H54 (cell line): ENCODE measurements at places on chromosomes 12 and 14.

- no peak for DNase-seq
Measured at GRCh38 chr14:100020629-100021028, 44.6 kb upstream of the EVL start.

- DNase-seq: no peak
Measured at GRCh38 chr14:101588990-101589389, 27.7 kb downstream of the DIO3 start.

DNA sequence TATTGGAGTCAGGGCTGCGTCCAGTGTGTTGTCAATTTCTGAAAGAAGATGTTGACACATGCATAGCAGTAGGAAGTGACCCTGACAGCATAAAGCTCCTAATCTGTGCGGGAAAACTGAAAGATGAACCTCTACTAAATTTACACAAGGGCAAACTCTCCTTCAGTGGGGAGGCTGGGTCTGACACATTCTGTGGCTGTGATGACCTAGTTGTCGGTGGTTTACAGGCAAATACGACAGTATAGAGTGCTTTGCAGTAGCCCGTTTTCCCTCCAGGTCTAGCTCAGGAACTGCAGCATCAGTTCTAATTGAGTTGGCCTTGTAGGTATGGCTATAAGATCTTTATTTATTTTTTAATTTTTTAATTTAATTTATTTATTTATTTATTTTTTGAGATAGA lies 14.8 kb upstream of the GABARAPL1 start:
- DNase-seq: no peak

GRCh38 chr14:98592611-98593170 lies 679.3 kb downstream of the BCL11B start:
- no peak for DNase-seq

DNA sequence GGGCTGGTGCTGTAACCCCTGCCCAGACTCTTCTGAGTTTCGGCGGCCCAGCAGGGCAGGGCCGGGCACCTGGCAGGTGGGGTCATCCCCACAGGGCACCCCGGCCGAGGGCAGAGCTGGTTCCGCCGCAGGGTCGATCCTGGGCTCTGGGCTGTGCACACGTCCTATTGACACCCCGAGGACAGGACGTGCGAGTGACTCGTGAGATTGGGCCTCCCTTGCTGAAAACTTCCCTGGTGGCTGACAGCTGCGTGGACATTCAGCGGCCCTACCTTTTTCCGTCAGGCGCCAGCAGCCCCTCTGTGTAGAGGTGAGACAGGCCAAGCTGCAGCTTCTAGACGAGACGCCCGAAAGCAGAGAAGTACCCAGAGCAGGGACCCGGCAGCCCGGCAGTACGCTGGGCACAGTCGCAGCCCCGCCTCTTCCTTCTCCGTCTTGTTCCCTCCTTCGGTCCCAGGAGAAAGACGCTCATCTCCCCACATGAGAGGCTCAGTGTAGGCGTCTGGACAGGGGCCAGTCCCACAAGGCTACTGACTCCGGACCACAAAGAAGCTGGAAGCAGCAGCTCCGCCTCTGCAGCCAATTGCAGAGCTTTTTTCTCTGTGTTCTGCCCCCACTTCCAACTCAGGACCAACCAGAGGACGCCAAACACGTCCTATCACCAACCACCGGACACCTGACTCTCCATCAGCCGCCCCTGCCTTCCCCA lies at the start of gene LRCOL1:
TSS of gene LRCOL1 (minus strand) at position 532 of the 709 bp plus-strand sequence. CDS start 4,331 bp downstream, outside the sequence.
- no peak for DNase-seq

GRCh38 chr12:93673084-93673483 lies 4.1 kb upstream of the CRADD start:
- no peak for DNase-seq

DNA sequence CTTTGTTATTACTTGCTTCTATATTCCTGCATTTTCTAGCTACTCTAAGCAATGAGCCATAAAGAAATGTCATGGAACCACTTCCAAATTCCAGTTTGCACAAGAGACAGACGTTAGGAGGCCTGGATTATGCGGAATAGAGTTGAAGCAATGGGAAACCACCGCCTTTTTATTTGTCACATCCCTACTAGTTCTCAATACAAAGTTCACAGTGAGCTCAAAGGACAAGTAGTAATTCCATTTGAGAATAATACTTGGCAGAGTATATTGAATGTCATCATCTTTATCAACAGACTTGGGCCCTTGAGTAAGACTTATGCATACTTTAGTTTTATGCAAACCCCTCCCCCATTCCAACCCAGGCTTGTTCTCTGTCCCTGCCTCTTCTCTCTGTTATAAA lies 3.7 kb upstream of the SLC15A5 start:
- no peak for DNase-seq

- DNase-seq: no peak
Measured at GRCh38 chr14:68628605-68629310, 164.1 kb downstream of the ZFP36L1 start.

DNA sequence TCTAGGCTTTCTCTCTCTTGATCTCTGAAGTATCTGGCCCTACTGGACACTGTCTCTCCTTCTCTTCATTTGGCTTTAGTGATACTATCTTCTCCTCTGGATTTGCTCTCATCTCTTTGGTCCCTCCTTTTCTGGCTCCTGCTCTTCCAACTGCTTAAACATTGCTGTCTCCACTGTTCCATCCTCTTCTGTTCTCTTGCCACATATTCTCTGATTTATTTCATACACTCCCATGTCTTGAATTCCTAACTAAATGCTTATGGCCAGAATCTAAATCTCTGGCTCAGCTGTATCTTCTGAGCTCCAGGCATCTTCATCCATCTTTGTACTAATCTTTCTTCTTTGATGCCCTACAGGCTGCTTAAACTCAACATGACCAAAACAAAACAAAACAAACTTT lies 25.5 kb upstream of the PCED1B start:
- DNase-seq: no peak

DNA sequence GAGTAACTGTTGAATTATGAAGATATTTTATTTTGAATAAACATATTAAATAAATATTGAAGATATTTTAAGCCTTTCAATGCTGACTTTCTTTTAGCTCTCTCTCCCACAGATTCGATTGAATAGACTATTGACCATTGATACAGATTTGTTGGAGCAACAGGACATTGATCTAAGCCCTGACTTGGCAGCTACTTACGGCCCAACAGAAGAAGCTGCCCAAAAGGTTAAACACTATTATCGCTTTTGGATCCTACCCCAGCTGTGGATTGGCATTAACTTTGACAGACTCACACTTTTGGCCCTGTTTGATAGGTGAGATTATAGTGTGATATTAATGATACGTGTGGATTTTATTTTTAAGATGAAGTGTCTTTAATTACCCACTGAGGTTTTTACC lies 105.6 kb downstream of the PCNX1 start:
- DNase-seq: no peak

- DNase-seq: no peak
Measured at GRCh38 chr14:37515771-37516170, 79.3 kb downstream of the FOXA1 start.

GRCh38 chr12:28517101-28517500 lies 326.8 kb downstream of the CCDC91 start:
- no peak for DNase-seq

- DNase-seq: no peak
Measured at GRCh38 chr12:62767946-62768345, 167.0 kb downstream of the PPM1H start.

- no peak for DNase-seq
Measured at GRCh38 chr14:50233166-50233950, 2.0 kb upstream of the SOS2 start.

DNA sequence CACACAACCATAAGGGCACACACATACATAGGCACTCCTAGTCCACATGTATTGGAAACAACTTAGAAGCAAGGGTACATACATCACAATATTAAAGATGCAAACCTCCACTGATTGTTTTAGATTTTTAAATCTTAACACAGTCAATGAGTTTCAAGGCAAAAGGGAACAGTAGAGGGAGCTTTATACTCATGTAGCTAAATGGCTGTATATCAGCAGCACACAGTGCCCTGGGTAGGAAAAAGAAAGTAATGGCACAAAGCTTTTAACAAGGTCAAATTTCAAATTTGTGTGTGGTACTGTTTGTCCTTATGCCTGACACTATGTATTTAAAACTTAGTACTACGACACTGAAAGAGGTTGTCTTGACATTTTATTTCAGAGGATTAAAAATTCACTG lies 262.0 kb downstream of the MED13L start:
- no peak for DNase-seq

DNA sequence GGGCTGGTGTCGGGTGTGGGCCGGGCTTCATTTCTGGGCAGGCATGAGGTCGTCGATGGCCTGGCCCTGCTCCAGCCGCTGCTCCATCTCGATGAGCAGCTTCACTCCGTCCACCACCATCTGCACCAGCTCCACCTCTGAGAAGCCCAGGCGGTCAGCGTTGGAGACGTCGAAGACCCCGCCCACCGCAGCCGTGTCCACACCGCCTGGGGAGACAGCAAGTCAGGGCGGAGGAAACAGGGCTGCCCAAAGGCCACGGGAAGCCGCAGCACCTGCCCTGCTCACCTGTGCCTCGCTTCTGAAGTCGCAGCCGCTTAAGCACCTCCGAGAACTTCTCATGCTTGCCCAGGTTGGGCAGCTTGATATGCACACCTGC lies 2.8 kb downstream of the CKB start:
- DNase-seq: no peak

- no peak for DNase-seq
Measured at GRCh38 chr12:132366341-132366861, 37.0 kb upstream of the GALNT9 start.

- DNase-seq: no peak
Measured at GRCh38 chr12:93453633-93454032, 11.9 kb upstream of the UBE2N start.

DNA sequence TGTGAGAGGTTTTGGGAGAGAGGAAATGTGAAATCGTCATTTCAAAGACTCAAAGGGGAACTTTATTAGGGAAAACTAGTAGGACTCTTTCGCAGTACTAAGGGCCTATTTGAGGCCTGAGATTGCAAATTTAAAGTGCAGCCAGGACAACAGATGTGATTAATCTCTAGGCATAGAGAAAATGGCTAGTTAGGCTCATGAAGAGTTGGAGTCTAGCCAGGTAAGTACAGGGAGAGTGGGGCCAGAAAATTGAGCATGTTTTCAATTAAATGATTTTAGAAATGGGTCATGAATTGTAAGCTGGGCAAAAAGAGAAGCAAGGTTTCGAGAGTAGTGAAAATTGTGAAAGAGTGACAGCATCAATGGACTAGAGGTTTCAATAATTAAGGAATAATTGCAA lies 91.9 kb upstream of the LMNTD1 start:
- DNase-seq: no peak

DNA sequence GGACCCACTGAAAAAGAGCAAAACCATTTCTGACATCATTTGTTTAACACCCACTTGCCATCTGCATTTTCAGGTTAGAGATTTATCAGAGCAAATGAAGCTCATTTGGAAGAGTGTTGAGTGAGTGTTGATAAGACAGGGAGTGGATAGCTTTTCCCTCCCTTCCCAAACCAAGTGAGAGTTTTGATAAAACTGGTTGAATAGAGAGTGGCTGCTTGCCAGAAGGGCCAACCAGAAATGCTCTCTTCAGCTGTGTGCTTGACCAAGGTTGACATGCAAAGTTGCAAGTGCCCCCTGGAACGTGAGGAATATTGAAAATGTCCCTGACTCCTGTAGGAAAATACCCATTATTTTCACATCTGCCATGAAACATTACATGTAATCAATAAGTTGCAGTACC lies 1487.0 kb upstream of the FLRT2 start:
- DNase-seq: no peak

DNA sequence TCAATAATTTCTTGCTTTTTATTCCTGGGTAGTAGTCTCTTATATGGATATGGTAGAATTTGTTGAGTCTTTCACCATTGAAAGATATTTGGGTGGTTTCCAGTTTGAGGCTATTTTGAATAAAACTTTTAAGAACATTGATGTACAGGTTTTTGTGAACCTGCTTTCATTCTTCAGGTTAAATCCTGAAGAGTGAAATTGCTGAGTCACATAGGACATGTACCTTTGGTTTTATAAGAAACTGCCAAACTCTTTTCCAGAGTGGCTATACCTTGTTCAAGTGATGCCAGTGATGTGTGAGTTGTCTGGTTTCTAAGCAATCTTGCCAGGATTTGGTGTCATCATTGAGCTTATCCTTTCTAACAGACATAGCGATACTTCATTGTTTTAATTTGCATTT lies 184.6 kb upstream of the PZP start:
- no peak for DNase-seq

DNA sequence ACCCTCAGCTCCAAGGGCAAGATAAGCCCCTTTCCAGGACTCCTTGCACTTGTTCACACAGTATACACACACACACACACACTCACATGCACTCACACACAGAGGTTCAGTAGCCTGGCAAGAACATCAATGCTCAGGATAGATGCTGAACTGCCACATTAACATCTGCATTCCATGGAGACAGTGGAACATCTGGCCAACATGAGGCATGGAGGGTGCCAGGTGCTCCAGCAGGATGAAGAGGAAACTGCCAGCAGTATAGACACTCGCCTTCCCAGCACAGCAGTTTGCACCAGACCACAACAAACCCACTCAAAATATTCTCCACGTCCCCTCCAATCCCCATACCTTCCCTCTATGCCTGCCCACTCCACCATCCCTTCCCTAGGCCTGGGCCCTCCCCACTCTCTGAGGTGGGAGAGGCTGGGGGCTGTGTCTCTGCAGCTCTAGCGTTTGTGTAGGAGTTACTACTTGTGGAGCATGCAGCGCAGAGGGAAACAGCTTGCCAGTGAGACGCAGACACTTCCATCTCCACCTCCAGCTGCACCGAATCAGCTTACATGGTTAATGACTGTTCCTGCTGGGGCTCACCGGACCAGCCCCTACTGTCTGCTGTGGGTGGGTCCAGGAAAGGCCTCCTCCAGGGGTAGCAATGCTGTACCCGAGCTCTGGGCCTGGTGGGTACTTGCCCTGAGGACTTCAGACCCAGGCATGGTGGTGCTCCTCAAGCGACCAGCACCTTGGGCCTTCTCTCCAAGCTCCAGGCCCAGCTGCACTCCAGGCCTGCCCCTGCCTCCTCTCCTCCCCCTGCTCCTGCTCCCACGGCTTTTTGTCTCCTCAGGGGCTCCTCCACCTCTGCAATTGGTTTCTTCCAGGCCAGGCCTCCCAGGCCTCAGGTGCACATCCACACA lies 18.6 kb upstream of the PLEKHG3 start:
- DNase-seq: no peak

DNA sequence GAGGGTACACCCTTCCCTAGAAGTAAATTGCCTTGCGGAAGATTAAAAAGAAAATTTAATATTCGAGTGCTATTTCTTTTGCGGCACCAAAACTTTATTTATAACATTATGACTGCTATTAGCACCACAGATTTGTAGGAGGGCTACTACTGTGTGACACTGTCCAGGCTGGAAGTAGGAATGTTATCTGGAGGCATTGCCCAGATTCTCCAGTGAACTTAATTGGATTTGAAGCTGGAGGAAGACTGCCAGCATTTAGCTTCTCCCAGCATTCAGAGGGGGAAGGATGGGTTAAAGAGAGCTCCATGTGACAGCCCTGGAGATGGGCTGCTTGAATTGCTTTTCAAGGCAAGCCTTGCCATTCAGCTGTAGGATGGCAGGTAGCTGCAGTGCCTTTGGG lies 107.0 kb upstream of the RBM19 start:
- no peak for DNase-seq

GRCh38 chr12:104280717-104281458 lies 22.7 kb upstream of the EID3 start:
- DNase-seq: peak; percentile 30

GRCh38 chr14:71550367-71550766 lies 381.9 kb upstream of the RGS6 start:
- DNase-seq: no peak

- no peak for DNase-seq
Measured at GRCh38 chr12:114241973-114242434, 163.9 kb downstream of the TBX5 start.

- DNase-seq: no peak
Measured at GRCh38 chr14:74400919-74401503, 25.0 kb downstream of the SYNDIG1L start.
